Adrenal gland (tissue), 19 donors: ENCODE measurements at places on chromosomes 2 and 18. TPM values are rescaled to one million over a fixed set of nuclear protein-coding genes. Genes with fewer than 3 reads are reported as not detected.
A peak's percentile ranks its signal among the peaks of the same experiment; 100 is the strongest.

- H3K27ac ChIP-seq: no peak overlapping the region
- no peak for DNase-seq
- no peaks in the 10 kb centered on the region for H3K4me1 ChIP-seq
- H3K27me3 ChIP-seq: peaks cover 10% of the 10 kb centered on the region
- no peak overlapping the region for H3K4me3 ChIP-seq
Measured at GRCh38 chr2:232538671-232539070, 821 bp upstream of the CHRNG start.

ITPRIPL1 gene
- total RNA-seq: 1.4 TPM

DNA sequence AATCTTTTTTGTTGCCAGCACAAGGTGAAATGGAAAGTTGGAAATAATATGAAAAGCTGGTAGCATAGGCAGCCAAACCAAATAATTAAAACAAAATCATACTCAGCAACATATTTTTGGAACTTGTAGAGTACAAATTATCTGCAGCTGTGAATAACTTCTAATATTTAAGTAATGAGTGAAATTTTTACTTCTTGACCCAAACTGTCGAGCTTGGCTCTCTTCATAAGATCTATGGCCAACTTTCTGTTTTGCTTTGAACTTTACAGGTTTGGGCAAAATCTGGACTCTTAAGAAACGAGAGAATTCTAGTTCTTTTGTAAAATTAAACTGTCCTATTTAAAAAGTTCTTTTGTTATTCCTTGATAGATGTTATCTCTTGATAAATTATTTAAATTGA is 25.6 kb upstream of the CCDC102B start:
- no peaks in the 10 kb centered on the region for H3K4me1 ChIP-seq
- no peaks in the 10 kb centered on the region for H3K27me3 ChIP-seq
- no peak for DNase-seq
- H3K4me3 ChIP-seq: no peak overlapping the region
- no peak overlapping the region for H3K27ac ChIP-seq
- H3K36me3 ChIP-seq: no peaks in the 10 kb centered on the region

- DNase-seq: no peak
- H3K27me3 ChIP-seq: no peaks in the 10 kb centered on the region
- no peaks in the 10 kb centered on the region for H3K4me1 ChIP-seq
- H3K27ac ChIP-seq: no peak overlapping the region
- H3K4me3 ChIP-seq: no peak overlapping the region
Measured at GRCh38 chr2:105166688-105167087, 74.9 kb upstream of the GPR45 start.

DNA sequence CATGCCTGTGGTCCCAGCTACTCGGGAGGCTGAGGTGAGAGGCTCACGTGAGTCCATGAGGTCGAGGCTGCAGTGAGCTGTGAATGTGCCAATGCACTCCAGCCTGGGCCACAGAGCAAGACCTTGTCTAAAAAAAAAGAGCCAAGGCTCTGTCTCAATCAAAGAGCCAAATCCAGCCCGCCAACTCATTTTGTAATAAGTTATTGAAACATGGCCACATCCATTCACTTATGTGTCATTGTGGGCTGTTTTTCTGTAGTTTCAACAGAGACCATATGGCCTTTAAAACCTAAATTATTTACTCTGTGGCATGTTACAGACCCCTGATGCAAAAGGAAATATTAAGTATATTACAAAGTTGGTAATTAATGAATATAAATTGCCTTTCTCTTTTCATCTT is 60.8 kb downstream of the GPR39 start:
- H3K27ac ChIP-seq: no peak overlapping the region
- H3K4me1 ChIP-seq: no peaks in the 10 kb centered on the region
- no peaks in the 10 kb centered on the region for H3K36me3 ChIP-seq
- no peaks in the 10 kb centered on the region for H3K27me3 ChIP-seq
- DNase-seq: no peak

GRCh38 chr2:8196316-8196715 is 485.5 kb upstream of the ID2 start:
- H3K36me3 ChIP-seq: no peaks in the 10 kb centered on the region
- no peak overlapping the region for H3K4me3 ChIP-seq
- H3K4me1 ChIP-seq: no peaks in the 10 kb centered on the region
- no peaks in the 10 kb centered on the region for H3K27me3 ChIP-seq
- no peak for DNase-seq

- no peak overlapping the region for H3K4me3 ChIP-seq
- no peaks in the 10 kb centered on the region for H3K4me1 ChIP-seq
- H3K36me3 ChIP-seq: no peaks in the 10 kb centered on the region
- DNase-seq: peak; percentile 6
- no peaks in the 10 kb centered on the region for H3K27me3 ChIP-seq
- H3K27ac ChIP-seq: no peak overlapping the region
Measured at GRCh38 chr2:236673126-236673822, 103.6 kb downstream of the ACKR3 start.

PLEK gene
- 14.3 TPM for total RNA-seq

DNA sequence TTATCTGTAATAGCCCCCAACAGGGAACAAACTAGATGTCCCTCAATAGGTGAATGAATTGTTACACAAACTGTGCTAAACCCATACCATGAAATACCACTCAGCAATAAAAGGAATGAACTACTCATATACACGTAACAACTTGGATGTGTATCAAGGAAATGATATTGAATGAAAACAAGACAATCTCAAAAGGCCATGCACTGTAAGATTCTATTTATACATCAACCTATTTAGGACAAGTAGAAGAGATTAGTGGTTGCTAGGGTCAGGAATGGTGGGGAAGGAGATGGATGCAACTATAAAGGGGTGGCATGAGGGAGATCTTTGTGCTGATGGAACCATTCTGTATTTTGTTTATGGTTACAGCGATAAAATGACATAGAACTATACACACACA is 47.1 kb downstream of the KANSL3 start:
- DNase-seq: no peak
- H3K27ac ChIP-seq: no peak overlapping the region
- H3K36me3 ChIP-seq: peaks cover 35% of the 10 kb centered on the region

GRCh38 chr2:14364471-14364870 is 268.0 kb upstream of the LRATD1 start:
- no peaks in the 10 kb centered on the region for H3K36me3 ChIP-seq
- H3K4me1 ChIP-seq: no peaks in the 10 kb centered on the region
- no peak overlapping the region for H3K4me3 ChIP-seq
- no peaks in the 10 kb centered on the region for H3K27me3 ChIP-seq
- DNase-seq: no peak

GRCh38 chr2:2016651-2017311 is 272.5 kb upstream of the PXDN start:
- H3K27me3 ChIP-seq: no peaks in the 10 kb centered on the region
- no peaks in the 10 kb centered on the region for H3K36me3 ChIP-seq
- no peak overlapping the region for H3K4me3 ChIP-seq
- H3K4me1 ChIP-seq: no peaks in the 10 kb centered on the region
- no peak overlapping the region for H3K27ac ChIP-seq

DNA sequence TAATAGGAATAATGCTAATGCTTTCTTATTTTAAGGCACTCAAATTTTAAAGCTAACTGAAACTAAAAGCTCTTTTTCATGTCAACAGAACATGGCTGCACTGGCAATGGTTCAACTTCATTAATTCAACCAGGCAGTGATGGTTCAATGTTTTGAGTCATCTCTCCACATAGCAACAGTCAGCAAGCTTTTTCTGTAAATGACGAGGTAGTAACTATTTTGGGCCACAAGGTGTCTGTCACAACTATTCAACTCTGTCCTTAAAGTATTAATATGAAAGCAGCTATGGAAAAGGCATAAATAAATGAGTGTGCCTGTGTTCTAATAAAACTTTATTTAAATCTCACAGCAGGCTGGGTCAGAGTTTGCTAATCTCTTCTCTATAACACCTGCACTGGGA is 1425.6 kb upstream of the PIK3C3 start:
- no peak overlapping the region for H3K27ac ChIP-seq
- no peaks in the 10 kb centered on the region for H3K4me1 ChIP-seq
- no peak for DNase-seq
- no peaks in the 10 kb centered on the region for H3K36me3 ChIP-seq
- no peaks in the 10 kb centered on the region for H3K27me3 ChIP-seq

WIPF1 gene
- total RNA-seq: 33.6 TPM

DNA sequence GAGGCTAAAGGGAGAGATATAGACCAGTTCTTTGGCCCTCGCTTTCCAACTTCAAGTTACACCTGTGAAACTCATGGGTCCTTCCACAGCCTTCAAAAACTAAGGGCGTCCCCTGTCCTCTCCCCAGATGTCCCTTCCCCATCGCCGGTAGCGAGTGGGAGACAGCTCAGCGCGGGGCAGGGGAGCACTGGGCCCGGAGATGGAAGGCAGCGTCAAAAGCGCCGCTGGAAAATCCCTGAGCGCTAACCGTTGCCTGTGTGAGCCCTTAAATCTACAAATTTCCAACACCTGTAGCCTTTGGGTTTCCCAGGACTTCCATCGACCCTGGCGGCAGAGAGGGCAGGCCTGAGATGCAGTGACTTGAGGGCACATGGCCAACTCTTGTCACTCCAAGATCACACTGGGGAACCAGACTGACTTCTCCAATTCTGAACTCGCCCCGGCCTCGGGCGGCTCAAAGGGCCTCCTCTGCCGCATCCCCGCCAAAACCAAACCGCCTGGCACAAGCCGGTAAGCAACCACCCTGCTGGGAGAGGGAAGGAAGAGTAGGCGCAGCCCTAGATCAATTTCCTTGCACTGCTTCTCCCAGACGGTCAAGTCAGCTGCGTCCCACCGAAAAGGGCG is 879 bp upstream of the EPAS1 start:
- no peaks in the 10 kb centered on the region for H3K27me3 ChIP-seq
- H3K36me3 ChIP-seq: no peaks in the 10 kb centered on the region

DNA sequence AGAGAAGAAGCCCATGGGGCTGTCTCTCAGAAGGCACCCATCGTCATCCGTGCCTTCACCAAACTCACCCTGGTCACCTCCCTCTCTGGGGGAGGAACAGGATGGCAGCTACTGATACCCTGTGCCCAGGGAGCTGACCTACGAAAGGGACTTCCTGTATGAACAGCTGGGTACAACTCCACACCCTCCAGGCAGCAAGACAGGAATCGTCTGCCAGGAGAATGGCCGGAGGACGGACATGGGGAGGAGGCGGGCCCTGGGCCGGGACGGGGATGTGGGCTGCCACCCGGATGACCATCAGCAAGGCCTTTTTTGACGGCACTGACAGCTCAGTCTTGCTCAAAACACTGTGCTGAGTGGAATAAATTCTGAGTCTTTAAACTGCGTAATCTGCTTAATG is 243.6 kb downstream of the HDAC4 start:
- H3K4me1 ChIP-seq: no peaks in the 10 kb centered on the region
- peak; percentile 59 for DNase-seq
- H3K4me3 ChIP-seq: no peak overlapping the region

KIF1A gene
- total RNA-seq: 51.3 TPM

GRCh38 chr2:45691171-45691999 is 39.9 kb downstream of the PRKCE start:
- H3K27ac ChIP-seq: no peak overlapping the region
- no peaks in the 10 kb centered on the region for H3K36me3 ChIP-seq
- no peak overlapping the region for H3K4me3 ChIP-seq
- DNase-seq: peak; percentile 25
- no peaks in the 10 kb centered on the region for H3K27me3 ChIP-seq

- H3K27me3 ChIP-seq: no peaks in the 10 kb centered on the region
- H3K36me3 ChIP-seq: no peaks in the 10 kb centered on the region
- no peak overlapping the region for H3K4me3 ChIP-seq
- H3K27ac ChIP-seq: no peak overlapping the region
- DNase-seq: no peak
- H3K4me1 ChIP-seq: no peaks in the 10 kb centered on the region
Measured at GRCh38 chr2:31129375-31130171, 8.7 kb downstream of the GALNT14 start.

- no peaks in the 10 kb centered on the region for H3K4me1 ChIP-seq
- no peak overlapping the region for H3K27ac ChIP-seq
Measured at GRCh38 chr2:29053223-29053622, 21.1 kb downstream of the PCARE start.

DNA sequence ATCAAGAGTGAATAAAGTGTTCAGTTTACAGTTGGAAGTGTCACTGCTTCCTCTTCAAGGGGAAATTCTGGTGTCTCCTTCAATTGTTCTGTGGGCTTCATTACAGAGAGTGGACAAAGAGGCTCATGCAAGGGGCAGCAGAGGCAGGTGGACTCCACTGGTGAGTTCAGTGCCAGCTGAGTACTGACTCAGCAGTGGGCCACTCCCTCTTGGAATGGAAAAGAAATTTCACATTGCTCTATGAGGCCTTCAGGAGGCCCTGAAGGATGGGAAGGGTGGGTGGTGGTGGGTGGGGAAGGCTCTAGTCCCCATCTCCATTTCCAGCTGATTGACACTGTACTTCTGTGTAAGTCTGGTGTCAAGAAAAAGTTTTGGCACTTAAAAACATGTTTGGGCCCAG is 66.4 kb downstream of the PRELID3A start:
- DNase-seq: no peak
- H3K4me1 ChIP-seq: peaks cover 14% of the 10 kb centered on the region
- no peak overlapping the region for H3K27ac ChIP-seq
- no peak overlapping the region for H3K4me3 ChIP-seq
- no peaks in the 10 kb centered on the region for H3K27me3 ChIP-seq

DNA sequence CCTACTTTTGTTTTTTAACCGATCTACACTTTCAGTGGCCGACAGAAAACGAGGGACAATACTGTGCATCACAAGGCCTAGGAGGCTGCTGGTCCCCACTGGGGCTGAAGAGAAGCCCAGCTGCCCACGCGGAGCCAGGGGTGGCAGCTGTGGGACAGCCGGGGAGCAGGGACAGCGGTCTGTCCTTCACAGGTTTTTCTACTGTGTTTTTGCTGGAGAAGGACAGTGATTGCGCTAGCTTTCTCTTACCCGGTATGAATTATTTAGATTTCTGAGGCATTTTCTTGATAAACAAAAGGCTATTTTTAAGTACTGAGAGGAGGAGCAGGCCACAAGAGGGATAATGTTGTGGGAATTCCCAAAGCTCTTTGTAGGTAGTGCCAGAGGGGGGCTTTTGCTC is 219.8 kb downstream of the ATAD2B start:
- peaks cover 11% of the 10 kb centered on the region for H3K4me1 ChIP-seq
- H3K36me3 ChIP-seq: peaks cover 19% of the 10 kb centered on the region
- DNase-seq: no peak
- H3K27ac ChIP-seq: peak overlapping the region; percentile 28

IL36G gene
- not detected for total RNA-seq

DNA sequence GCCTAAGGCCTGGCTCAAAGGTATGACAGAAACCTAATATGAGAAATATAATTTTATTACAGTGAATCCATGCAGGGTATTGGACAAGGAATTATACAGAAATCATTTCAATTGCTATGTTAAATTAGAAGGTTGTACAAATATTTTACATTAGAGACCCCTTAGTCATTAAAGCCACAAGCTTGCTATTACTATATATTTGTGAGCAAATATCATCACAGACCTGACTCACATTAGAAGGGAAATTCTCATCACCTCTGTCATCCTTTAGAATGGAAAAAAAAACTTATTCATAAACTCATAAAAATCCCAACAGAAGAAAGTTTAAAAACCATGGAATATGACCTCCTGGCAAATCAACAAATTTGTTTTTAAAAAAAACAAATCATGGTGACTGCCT is 277.9 kb downstream of the DCC start:
- DNase-seq: no peak
- H3K27ac ChIP-seq: no peak overlapping the region
- H3K36me3 ChIP-seq: no peaks in the 10 kb centered on the region
- no peaks in the 10 kb centered on the region for H3K27me3 ChIP-seq
- H3K4me3 ChIP-seq: no peak overlapping the region

- H3K4me3 ChIP-seq: no peak overlapping the region
- no peak for DNase-seq
- no peak overlapping the region for H3K27ac ChIP-seq
- H3K36me3 ChIP-seq: no peaks in the 10 kb centered on the region
Measured at GRCh38 chr2:235270956-235271355, 222.9 kb upstream of the AGAP1 start.

MERTK gene
- 74.1 TPM for total RNA-seq

FN1 gene
- 322 TPM for total RNA-seq

- H3K36me3 ChIP-seq: no peaks in the 10 kb centered on the region
- H3K27me3 ChIP-seq: no peaks in the 10 kb centered on the region
- DNase-seq: no peak
Measured at GRCh38 chr2:29050591-29050990, 23.7 kb downstream of the PCARE start.

GNLY gene
- total RNA-seq: 1.1 TPM
